HT1080 (cell line): ENCODE measurements at places on chromosomes 4 and X.
A peak's percentile ranks its signal among the peaks of the same experiment; 100 is the strongest.

DNA sequence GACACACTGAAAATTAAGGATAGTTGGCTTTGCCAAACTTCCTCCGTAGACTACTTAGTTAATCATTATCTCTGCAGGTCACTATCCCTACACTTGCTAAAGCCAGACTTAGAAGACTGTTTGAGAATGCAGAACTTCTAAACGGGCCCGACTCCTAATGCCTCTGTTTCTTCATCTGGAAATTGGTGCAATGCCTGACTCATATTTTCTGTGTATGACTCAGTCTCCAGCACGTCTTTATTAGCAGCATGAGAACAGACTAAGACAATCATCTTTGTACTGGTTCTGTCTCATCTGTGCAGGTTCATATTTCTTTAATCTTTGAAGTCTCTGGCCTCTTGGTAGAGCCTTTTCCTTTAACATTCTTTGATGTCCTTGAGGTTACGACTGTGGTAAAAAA lies 411.9 kb upstream of the ACTRT1 start:
- DNase-seq: peak; percentile 84

DNA sequence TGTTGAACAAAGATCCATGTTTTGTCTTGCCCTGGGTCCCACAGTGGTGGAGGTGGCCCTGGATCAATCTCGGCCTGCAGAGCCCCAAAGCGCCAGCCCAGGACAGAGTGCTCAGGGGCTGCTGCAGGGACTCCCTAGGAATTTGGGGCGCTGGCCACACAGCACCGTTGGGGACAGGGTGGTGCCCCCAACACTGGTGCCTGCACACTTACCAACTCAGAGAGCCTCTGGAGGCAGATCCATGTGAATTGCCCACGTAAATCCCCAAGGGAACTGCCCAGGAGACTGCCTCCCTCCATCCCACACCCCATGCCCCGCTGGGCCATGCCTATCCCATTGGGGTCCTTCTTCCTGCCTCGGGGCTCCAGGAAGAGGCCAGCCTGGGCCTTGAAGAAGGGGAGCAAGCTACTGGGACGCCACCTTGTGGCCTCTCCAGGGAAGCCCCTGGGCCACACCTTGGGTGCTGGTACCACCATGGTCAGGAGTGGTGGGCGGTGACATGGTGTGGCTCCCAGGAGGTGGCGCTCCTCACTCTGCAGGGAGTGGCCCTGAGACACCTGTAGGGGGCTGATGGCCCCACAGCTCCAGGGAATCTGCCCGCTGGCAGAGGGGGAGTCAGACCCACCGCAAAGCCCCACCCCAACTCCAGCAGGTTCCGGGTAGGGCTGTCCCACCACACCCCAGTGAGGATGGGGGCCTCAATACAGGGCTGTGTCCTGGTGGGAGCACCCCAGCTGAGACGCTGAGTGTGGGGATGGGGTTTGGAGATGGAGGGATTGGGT lies 22.8 kb downstream of the CFAP99 start:
- DNase-seq: peak; percentile 65

GRCh38 chr4:115370490-115370889 lies 257.1 kb upstream of the NDST4 start:
- no peak for DNase-seq

DNA sequence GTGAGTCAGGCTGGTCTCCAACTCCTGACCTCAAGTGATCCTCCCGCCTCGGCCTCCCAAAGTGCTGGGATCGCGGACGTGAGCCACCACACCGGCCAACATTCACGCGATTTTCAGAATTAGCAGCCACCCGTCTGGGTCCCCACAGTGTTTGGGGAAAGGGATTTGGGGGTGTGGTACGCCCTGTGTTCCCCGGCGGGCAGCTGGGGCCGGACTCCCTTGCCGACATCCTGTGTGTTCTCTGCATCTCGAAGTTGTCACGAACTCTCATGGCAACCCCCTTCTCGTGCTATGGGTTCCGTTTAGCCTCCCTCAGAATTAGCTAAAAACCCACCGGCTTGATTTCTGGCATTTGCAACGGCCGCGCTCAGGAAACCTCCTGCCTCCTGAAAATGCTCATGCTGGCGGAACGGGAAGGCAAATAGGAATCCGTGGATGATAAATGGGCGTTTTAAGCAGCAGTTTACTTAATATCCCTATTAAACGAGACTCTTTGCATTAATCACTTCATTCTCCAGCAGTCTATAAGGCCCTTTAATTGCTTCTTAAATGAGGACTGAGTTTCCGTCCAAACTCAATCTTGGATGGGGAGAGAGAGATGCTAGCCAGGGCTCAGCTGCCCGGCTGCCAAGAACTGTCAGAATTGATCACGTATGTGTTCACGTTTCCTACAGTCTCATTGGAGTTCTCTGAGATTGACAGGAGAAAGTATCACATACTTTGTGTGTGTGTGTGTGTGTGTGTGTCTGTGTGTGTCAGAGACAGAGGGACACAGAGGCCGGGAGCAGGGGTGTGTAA lies 78.9 kb upstream of the PPP2R3B start:
- DNase-seq: no peak

GRCh38 chrX:2425286-2426071 lies 75.3 kb downstream of the DHRSX start:
- DNase-seq: no peak

DNA sequence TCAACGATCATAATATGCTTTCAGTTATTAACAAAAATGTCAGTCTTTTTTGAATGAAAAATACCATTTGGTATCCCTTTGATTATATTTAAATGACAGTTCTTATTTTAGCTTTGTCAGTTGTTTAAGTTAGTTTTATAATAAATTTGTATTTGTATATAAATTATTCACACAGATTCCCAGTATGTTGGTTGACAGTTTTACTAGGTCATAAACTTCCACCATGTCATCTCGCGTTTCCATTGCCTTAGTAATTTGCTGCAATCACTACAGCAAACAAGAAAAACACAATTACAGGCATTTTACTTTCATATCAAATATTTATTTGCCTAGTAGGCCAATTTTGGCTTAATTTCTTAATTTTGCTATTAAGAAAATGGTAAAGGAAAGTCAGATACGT lies 109.6 kb upstream of the ANK2 start:
- DNase-seq: no peak

- peak; percentile 45 for DNase-seq
Measured at GRCh38 chrX:97529536-97530200, 646.0 kb downstream of the RPA4 start.

DNA sequence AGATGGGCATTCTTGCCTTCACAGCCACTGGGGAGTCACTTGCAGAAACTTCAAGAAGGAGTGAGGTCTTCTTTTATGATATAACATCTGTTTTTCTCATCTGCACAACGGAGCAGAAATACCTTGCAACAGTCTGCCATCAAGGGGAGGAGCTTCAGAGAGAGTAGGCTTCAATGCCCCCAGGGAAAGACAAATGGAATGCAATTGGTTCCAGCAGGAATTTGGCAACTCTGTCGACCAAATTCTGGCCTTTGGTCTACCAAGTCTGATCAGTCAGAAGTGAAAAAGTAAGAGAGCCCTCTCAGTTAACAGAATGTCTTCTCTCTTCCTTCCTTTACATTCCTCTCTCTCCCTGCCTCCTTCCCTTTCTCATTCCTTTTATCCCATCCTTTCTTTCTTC lies 229.3 kb downstream of the IDS start:
- no peak for DNase-seq

DNA sequence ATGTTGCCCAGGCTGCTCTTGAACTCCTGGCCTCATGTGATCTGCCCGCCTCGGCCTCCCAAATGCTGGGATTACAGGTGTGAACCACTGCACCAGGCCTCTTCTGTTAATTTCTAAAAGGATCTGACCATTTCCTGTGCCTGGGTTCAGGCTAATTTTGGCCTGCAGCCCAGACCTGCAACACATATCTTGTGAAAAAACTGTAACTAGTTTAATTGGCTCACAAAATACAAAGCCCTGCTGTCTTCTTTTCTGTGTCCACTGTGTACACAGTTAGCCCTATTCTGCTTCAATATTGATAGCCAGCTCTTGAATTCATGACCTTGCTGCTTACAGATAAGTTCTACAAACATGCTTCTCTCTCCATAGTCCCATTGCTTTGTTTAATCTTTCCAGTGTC lies 753.5 kb downstream of the PDHA2 start:
- peak; percentile 34 for DNase-seq

GRCh38 chrX:794311-794710 lies 163.7 kb downstream of the SHOX start:
- DNase-seq: no peak

GRCh38 chrX:13142891-13143290 lies 98.5 kb upstream of the FAM9C start:
- no peak for DNase-seq

- DNase-seq: peak; percentile 13
Measured at GRCh38 chrX:43655151-43656004, 721 bp upstream of the MAOA start.

- DNase-seq: no peak
Measured at GRCh38 chrX:109350551-109350950, 131.3 kb downstream of the GUCY2F start.

- no peak for DNase-seq
Measured at GRCh38 chr4:87545052-87545451, 15.9 kb upstream of the SPARCL1 start.

- DNase-seq: peak; percentile 8
Measured at GRCh38 chrX:55342533-55343501, 78.1 kb upstream of the PAGE3 start.

DNA sequence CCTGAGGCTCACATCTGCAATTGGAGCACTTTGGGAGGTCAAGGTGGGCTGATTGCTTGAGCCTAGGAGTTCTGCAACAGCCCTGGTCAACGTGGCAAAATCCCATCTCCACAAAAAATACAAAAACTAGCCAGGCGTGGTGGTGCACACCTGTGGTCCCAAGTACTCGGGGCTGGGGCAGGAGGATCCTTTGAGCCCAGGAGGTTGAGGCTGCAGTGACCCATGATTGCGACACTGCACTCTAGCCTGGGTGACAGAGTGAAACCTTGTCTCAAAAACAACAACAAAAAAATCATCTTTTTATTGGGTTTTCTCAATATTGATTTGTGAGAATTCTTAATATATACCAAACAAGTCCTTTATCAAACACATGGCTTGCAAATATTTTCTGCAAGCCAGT lies 64.9 kb downstream of the ANKRD17 start:
- DNase-seq: no peak

- peak; percentile 84 for DNase-seq
Measured at GRCh38 chr4:165369522-165369921, 9.3 kb upstream of the CPE start.

- peak; percentile 37 for DNase-seq
Measured at GRCh38 chr4:15836362-15836761, 58.2 kb downstream of the CD38 start.

GRCh38 chr4:113732-114131 lies 10.6 kb upstream of the ZNF718 start:
- no peak for DNase-seq

- peak; percentile 86 for DNase-seq
Measured at GRCh38 chr4:15244354-15244753, 183.5 kb upstream of the C1QTNF7 start.

DNA sequence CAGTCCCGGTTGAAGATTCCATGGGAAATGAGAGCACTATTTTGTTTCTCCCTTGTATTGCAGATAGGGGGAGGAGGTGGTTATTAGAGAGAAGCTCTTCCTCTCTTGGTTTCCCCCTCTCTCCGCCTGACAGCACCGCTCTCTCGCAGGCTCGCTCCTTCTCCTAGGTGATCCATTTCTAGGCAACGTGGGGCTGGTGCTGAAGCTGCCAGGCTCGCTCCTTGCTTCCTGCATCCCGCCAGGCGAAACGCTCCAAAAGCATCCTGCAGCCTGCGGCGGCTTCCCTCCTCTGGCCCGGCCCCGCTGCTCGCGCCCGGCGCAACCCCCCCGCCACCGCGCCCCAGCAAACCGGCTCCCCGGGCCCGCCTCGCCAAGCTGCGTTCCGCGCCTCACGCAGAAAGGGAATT lies at the start of gene GRID2:
Gene GRID2 (plus strand): TSS at position 346 of the 407 bp plus-strand sequence.
- no peak for DNase-seq

GRCh38 chrX:54423161-54423888 lies 16.9 kb upstream of the TSR2 start:
- DNase-seq: no peak

- peak; percentile 83 for DNase-seq
Measured at GRCh38 chrX:15564981-15565579, 35.7 kb downstream of the ACE2 start.

DNA sequence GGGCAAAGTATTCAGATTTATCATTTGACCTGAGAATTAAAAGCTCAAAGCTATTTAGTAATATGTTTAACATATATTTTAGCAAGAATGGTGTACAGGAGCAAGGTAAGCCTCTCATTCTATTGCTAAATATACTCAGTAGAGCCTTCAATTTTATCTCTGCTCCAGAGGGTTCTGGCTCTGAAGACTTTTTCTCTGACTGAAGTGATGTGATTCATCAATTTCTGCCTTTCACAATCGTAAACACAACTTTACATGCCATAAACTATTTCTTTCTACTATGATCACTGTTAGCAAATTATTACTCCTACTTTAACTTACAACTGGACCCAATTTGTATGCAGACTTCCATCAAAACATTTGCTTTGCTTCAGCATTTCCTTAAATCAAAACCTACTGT lies 315.0 kb upstream of the NDST4 start:
- no peak for DNase-seq

DNA sequence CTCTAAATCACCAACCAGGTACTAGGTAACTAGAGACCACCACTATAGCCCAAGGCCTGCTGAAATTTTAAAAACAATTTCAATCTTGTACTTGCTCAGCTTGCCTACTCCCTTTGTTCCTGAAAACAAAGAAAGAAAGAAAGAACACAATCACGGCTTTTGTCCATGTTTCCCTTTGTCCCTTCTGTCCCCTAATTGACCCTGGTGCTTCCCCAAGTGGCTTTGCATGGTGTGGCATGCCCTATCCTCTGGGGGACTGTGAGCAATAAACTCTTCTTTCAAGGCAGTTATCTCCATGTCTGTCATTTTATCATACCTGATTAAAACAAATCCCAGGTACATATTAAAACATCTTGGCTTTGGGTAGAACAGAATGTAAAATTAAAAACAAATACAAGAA lies 94.8 kb downstream of the ARSJ start:
- no peak for DNase-seq

- no peak for DNase-seq
Measured at GRCh38 chrX:71609095-71609750, 9.1 kb downstream of the CXCR3 start.

DNA sequence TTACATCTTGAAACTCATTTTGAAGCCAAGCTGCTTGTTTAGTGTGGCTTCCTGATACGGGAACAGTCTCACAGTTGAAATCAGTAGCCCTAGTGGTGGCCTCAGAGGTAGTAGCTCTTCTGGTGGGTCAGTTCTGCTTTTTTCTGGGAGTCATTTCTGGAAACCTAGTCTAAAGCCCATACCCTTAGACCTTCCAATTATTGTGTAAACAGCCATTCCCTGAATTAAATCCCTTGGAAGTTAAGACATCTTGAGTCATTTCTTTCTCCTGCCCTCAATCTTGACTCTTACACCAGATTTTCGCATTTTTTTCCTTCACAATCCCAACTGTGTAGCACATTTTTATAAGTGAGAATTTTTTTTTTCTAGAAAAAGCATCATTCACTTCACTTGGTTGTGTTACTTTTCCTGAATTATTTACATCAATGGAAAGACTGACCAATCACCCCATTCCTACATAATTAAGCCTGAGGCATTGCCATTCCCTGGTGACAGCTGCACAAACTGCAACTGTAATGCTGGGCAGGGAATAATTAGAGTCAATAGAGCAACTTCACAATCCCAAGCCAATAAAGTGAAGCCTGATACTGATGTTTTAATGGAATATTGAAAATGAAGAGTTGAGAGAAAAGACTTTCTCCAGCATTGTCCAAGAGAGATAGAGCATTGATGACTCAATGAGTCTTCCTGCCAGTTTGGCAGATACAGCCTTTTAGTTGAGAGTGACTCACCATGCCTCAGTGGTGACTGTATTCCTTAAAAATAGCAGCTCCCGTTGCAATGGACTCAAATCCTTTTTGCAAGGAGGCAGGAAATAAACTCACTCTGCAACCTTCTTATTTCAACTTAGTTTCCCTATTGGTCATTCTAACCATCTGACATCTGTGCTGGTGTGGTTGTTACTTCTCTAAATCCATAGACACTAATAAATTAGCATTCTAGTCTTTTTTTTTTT lies 13.0 kb upstream of the SEPSECS start:
- peak; percentile 99 for DNase-seq
